ENCODE measurements at places on chromosomes 7 and 10. TPM values are rescaled to one million over a fixed set of nuclear protein-coding genes. Genes with fewer than 3 reads are reported as not detected.

The HOXA13 gene
- 0.17 TPM for polyA plus RNA-seq

The CCDC71L gene
- polyA plus RNA-seq: 10.3 TPM

The DPP6 gene
- 8.0 TPM for polyA plus RNA-seq

The CPA2 gene
- 0.56 TPM for polyA plus RNA-seq

The PRKCQ gene
- polyA plus RNA-seq: 0.57 TPM

The BAIAP2L1 gene
- 23.1 TPM for polyA plus RNA-seq

The GRM3 gene
- 1.9 TPM for polyA plus RNA-seq

The RADIL gene
- 2.8 TPM for polyA plus RNA-seq

The ARMC10 gene
- polyA plus RNA-seq: 44.8 TPM

The MYL7 gene
- polyA plus RNA-seq: 3.5 TPM
